ENCODE measurements at places on chromosomes 13 and 19. TPM values are rescaled to one million over a fixed set of nuclear protein-coding genes. Genes with fewer than 3 reads are reported as not detected.

The C19orf85 gene
- polyA plus RNA-seq = not detected

The MED4 gene
- polyA plus RNA-seq = 84.0 TPM

The SIGLEC7 gene
- 0.74 TPM for polyA plus RNA-seq

The KISS1R gene
- 0.11 TPM for polyA plus RNA-seq

The TRPM4 gene
- 23.3 TPM for polyA plus RNA-seq

The ZFP14 gene
- 14.9 TPM for polyA plus RNA-seq

The ZNF548 gene
- polyA plus RNA-seq = 42.6 TPM

GRCh38 chr13:41501281-41501680 lies 43.9 kb downstream of the RGCC start:
- DNase-seq = no peak

- no peak for DNase-seq
Observed at GRCh38 chr13:23567906-23568460, 2.2 kb upstream of the TNFRSF19 start.

DNA sequence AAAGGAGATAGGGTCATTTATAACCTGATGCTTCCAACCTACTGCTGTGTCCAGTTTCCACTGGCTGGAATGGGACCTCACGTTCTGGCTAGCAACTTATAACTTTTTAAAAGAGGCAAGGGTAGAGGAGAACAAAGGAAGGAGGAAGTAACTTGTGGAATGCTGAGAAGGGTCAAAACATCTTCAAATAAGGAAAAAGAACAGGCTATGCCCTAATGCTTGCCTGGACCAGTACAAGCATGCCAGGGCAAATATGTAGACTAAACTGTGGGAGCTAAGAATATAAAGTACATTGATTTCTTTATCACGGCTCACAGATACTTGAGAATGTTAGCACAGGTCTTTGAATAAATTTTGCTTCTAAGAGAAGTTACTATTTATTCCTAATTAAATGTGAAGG lies 1.5 kb upstream of the ZNF561 start:
- no peak for DNase-seq

- no peak for DNase-seq
Observed at GRCh38 chr19:49430172-49430677, 5.0 kb downstream of the GFY start.

DNA sequence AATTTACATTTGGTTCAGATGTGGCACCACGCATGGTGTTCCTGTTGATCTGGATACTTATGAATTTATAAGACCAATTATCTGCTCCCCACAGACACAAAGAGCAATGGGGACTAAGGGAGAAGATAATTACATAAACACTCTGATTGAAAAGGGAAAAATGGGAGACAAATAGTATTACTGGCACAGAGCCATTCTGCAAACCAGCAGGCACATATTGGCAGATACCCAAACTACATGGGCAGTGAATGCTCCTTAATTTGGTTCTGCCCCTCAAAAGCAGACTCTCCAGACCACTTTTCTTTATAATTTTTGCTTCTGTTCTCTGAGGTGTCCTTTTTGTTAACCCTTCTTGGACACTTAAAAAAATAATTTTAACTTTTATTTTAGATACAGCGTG lies 1674.2 kb downstream of the PCDH9 start:
- DNase-seq = no peak

DNA sequence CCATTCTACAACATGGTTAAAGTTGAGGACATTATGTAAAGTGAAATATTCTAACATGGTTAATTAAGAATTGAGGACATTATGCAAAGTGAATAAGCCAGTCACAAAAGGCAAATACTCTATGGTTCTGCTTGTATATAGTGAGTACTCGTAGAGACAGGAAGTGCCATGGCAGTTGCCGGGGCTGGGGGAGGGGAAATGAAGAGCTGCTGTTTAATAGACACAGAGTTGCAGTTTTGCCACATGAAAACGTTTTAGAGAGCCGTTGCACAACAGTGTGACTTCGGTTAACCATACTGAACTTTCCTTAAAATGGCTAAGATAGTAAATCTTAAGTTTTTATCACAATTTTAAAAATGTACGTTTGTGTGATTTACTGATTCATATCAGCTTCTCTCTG lies 176.9 kb downstream of the SHISA2 start:
- no peak for DNase-seq

DNA sequence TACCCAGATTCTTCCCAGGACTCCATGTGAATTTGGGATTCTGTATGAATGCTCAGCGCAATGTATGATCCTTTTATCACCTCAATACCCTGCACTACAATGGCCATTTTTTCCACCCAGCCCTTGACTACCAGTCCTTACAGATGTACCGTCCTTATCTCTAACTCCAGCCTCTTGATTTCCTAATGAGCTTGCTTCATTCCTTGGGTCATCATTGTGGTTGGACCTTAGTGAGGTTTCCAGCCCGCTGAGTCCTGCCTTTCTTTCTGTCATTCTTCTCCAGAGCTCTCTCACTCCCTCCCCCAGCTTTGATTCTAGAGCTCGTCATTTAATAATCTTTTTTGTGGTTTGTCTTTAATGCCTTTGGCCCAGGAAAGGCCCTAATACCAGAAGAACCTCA lies 438.5 kb downstream of the ZNF536 start:
- DNase-seq = no peak

DNA sequence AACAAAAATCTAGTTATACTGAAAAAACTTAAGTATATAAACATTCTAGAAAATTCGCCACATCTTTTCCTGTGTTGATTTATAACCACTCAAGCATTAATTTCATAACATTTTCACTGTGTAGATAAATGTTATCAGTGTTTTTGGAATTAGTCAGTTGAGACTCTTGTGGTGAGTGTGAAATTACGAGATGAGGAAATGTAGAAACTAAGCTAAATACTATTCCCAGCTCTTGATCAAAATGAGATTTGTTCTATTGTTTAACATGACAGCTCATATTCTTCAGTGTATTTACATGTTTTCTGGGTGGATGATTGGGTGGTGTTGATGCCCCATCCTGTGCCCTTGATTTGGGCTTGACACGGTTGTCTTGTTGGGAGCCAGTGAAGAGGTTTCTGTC lies 406.8 kb downstream of the DACH1 start:
- DNase-seq = no peak

DNA sequence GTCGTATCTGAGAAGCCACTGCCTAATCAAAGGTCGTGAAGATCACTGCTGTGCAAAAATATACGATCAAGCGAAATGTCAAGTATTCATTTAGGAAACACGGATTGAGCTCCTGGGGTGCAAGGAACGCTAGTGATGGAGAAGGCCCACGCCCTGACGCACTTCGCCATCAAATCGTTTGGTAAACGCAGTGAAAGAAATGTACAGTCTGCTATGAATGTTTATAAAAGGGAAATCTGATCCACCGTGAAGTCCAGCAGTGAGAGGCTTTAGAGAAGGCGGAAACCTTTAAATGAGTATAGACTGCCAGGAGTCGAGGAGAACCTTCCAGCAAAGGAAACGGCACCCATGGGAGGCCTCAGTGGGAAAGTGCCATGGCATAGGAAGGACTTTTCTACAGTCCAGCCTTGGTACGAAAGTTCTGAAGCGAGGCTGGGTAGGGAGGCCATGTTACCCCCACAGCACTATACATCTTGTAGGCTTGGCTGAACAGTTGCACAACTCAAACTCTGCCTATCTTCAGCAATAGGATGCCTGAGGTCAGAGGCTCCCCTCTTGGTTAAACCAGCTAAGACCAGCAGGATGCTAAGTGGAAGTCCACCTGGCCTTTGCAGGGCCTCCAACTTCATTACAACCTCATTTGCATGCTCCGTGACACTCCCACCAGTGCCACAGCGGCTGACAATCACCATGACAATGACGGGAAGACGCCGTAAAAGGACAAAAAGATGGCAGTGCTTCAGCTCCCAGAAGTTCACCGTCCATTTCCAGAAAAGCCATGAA lies 20.4 kb downstream of the PCID2 start:
- DNase-seq = no peak

DNA sequence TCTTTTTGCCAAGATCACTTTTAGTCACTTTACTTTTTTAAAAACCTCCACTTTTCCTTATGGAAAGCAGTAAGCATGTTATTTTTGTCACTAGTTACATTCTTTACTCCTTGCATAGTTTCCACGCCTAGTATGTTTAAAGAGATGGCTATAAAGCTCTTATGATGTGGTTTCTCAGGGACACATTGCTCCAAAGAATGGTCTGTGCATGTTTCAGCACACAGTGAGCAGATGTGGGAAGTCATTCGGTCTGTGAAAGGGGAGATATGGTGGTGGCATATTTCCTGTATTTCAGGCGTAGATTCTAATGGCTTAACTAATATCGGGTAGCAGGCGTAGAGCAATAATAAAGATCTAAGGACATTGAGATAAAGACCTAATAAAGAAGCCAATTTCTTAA lies 180.7 kb downstream of the SLITRK6 start:
- no peak for DNase-seq

GRCh38 chr13:49739498-49740187 lies 48.4 kb upstream of the EBPL start:
- DNase-seq = no peak

- peak; percentile 83 for DNase-seq
Observed at GRCh38 chr19:50203281-50204080, at the start of gene MYH14. TSS of gene MYH14 (plus strand) at chr19:50203622. CDS start at chr19:50210366, 6,744 bp downstream.

GRCh38 chr19:20186174-20186573 lies 19.2 kb downstream of the ZNF486 start:
- DNase-seq = no peak

DNA sequence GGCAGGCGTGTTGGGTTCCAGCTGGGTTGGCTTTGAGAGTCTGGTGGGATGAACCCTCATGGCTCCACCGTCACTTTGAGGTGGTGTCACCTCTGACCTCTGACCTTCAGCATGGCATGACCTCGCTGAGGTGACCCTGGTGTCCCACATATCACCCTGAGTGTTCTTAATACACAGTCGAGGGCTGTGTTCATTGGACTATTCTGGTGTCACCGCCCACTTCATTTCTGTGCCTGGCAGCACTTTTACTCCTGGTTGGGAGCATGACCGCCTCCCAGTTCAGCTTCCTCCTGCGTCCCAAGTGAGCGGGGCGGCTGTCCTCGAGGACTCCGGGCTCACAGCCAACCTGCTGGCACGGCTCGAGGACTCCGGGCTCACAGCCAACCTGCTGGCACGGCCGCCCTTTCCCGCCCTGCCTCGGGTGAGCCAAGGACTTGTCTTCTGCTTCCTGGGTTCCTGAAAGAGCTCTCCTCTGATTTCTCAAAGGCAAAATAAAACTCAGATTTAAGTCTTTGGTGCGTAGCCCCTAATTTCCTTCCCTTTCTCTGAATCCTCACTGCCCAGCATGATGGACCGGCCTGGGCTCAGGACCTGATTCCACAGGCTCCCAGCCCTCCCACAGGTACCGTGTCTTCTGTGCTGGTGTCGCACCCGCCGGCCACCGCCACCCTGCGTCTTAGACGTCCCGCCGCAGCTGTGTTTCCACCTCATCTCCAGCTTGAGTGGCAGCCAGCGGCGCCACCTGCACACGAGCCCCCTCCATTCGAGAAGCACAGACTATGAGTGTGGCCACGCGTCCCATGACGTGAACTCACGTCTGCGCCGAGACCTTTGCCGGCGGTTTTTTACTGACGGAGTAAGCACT lies 10.4 kb downstream of the ATP4B start:
- DNase-seq = peak; percentile 94

GRCh38 chr13:67857581-67858310 lies 627.6 kb upstream of the PCDH9 start:
- DNase-seq = no peak

DNA sequence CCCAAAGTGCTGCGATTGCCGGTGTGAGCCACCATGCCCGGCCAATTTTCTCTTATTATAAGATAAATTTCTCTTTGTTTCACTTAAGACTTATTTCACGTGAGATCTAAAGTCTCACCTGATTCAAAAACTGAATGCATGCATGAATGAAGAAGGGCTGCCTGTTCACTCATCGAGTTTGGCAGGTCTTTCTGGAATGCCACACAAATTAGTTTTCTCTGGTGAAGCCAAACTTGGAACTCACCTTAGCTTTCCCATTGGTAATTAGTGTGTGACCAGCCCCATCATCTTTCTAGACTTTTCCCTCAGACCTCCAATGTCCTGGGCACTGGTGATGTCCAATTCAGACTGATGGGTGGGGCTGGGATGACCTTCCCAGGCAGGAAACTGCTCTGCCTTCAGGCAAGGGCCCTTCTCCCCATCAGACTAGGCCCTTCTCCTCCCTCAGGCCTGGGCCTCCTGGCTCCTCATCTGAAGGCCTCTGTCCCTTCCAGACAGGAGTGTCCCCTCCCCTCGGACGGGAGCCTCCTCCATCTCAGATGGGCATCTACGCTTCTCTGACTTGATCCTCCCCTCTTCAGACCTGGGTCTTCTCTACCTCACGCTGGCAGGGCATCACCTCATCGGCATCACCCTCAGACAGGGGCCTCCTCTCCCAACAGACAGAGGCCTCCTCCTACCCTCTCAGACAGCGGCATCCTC lies 14.4 kb downstream of the C3 start:
- no peak for DNase-seq

DNA sequence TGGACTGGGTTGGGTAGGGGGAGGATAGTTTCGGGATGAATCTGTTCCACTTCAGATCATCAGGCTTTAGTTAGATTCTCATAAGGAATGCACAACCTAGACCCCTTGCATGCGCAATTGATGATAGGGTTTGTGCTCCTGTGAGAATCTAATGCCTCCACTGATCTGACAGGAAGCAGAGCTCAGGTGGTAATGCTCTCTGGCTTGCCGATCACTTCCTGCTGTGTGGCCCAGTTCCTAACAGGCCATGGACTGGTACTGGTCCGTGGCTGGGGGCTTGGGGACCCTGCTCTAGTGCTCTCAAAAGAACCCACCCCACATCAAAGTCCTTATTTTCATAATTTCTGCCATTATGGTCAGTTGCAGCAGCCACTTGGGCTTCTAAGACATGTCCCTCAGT lies 30.1 kb downstream of the DNAJC3 start:
- no peak for DNase-seq

DNA sequence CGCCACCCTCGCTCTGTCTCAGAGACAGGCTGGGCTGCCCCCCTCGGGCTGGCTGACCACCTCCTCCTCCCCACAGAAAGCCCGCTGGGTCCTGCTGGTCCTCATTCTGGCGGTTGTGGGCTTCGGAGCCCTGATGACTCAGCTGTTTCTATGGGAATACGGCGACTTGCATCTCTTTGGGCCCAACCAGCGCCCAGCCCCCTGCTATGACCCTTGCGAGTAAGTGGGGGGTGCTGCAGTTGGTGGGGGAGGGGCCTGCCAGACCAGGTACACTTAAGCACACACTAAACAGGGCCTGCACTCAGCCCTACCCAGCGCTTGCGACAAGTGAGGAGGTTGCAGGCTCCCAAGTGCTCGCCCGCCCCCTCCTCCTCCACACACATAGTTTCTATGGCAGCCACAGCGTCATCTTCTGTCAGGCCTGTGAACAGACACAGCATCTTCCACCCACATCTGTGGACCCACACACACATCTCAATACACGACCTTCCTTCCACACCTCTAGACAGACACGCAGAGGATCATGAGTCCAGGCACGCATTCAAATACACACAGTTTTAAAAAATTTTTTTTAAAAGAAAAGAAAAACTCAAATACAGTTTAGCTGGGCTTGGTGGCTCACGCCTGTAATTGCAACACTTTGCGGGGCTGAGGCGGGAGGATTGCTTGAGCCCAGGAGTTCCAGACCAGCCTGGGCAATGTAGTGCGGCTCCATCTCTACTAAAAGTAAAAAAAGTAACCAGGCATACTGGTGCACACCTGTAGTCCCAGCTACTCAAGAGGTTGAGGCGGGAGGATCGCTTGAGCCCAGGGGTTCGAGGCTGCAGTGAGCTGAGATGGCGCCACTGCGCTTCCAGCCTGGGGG lies 18.4 kb downstream of the PLD3 start:
- DNase-seq = peak; percentile 29
